ENCODE measurements at places on chromosomes 7 and 10. TPM values are rescaled to one million over a fixed set of nuclear protein-coding genes. Genes with fewer than 3 reads are reported as not detected.

Gene ATRNL1
- total RNA-seq, result not detected

Gene PVRIG
- total RNA-seq, result 0.80 TPM

Gene MYL7
- not detected for total RNA-seq

Gene HOXA4
- 8.1 TPM for total RNA-seq

Gene EIF3B
- 207 TPM for total RNA-seq

Gene PRSS37
- not detected for total RNA-seq

Gene C10orf143
- total RNA-seq, result 0.44 TPM

DNA sequence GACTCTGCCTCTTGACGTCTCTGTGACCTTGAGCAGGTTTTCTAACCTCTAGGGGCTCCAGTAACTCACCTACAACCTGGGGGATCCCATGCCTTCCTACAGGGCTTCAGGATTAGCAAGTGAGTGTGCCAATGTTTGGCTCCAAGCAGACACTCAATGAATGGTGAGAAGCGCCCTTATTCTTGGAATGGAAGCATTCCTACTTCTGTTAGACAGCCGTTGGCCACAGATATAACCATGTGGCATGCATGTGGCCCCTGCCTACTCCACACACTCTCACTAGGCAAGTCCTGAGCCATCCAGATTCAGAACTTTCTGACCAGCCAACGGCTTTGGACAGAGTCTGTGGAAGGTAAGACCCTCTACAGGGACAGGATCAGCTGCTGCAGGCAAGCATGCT is 108.9 kb upstream of the LYZL2 start:
- DNase-seq, result no peak

DNA sequence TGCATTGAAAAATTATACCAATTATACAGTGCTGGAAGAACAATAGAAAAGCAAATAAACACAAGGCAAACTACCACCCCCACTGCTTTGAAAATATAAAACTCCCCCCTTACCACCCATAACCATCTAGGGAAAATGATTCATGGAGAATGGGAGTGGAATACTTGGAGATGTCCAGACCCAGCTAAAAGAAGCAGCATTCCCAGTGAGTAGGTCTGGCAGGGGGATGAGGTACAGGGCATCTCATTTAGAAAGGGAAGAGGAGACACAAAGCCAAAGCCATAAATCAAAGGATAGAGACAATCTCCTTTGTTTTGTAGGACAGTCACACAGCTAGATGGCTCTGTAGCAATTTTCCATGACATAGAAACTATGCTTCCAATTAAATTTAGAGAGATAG is 36.0 kb upstream of the DGKI start:
- peak; percentile 10 for DNase-seq

DNA sequence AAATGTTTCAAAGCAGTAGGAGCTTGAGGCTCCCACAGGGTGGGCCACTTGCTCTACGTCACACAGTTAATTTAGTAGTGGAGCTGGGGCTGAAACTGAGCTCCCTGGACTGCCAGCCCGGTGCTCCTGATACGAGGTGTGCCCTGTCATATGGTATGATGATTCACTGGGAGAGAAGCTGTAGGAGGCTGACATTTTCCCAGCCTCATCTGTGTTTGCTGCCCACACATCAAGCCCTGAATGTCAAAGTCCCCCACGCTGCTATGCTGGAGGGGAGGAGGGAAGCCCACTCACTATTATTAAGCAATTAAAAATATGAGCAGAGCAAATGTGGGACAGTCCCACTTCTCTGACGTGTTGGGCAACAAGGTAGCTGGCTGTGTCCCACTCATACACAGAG is 81.2 kb upstream of the SORCS3 start:
- no peak for DNase-seq

- no peak for DNase-seq
These were observed 29.8 kb upstream of the EBLN1 start for GRCh38 chr10:22247636-22248035.

DNA sequence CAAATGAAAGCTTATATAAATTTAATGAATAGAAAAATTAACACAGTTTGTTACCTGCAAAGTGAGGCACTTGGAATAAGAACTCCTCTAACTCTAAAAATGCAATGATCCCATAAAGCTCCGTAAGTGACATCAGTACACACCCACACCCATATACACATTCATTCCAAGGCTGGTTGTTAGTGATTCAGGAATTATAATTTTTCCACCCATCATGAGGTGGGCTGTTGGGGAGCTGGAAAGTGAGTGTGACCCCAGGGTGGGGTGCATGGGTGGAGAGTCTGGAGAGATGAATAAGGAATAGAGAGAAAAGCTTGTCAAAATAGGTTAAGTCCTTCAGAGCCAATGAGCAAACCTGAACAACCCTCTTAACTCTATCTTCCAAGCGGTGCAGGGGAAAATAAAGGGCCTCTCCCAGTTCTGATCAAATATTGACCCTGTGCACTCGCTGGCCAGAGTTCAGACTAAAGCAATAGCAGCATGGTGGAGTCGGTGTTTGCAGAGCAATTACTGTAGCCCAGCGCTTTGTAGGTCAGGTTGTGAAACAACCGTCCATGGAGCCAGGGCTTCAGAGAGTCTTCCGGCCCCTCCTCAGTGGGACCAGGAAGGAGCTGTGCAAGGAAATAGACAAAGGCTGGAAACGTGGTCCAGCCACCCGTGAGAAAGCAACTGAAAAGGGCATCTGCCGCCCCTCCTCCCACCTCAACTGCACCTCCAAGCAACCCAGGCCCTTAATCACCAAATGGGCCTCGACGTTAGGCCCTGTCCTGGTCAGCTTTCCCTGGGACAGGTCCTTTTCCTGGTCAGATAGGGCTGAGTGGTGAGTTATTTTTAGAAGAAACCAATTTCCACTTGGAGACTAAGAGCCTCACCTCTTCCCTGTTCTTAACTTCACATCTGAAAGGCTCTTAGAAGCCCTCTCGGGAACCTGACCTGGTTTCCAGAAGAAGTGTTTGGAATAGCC is 61.2 kb downstream of the SH3PXD2A start:
- DNase-seq, result no peak

DNA sequence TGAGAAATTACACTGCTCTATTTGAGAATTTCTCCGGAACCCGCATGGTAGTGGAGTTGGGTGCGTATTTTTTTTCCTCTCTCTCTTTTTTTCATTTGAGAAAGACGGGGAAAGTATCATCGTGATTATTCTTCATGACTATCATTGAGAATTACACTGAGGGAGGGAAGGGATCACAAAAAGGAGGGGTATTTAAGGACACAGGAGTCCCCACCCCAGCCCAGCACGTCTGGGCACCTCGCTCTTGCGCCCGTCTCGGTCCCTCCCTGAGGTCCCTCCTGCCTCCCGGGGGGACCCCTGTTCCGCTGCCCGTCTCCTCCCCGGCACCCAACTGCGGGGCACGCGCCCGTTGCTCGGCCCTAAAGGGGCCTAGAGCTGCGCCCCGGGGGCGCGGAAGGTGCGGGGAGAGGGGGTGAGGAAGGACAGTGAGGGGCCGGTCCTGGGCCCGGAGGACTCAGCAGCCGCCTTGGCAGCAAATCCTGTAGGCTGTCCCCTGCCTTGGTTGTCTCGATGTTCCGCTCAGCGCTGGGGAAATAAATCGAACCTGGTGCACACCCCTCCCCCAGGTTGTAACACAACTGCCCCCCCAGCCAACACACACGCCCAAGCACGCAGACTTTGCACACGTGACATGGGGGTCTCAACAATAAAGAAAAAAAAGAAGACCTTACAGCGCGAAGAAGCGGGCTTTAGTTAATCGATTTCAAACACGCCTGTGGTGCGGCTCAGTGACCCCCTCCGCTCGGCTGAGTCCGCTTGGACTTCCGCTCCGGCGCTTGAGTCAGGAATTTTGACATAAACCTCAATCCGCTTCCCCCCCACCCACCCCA is 18.6 kb upstream of the GATA3 start:
- DNase-seq, result no peak

GRCh38 chr7:95198863-95199262 is 125.5 kb downstream of the PON1 start:
- no peak for DNase-seq

GRCh38 chr7:17552952-17553351 is 254.5 kb downstream of the AHR start:
- DNase-seq, result no peak

DNA sequence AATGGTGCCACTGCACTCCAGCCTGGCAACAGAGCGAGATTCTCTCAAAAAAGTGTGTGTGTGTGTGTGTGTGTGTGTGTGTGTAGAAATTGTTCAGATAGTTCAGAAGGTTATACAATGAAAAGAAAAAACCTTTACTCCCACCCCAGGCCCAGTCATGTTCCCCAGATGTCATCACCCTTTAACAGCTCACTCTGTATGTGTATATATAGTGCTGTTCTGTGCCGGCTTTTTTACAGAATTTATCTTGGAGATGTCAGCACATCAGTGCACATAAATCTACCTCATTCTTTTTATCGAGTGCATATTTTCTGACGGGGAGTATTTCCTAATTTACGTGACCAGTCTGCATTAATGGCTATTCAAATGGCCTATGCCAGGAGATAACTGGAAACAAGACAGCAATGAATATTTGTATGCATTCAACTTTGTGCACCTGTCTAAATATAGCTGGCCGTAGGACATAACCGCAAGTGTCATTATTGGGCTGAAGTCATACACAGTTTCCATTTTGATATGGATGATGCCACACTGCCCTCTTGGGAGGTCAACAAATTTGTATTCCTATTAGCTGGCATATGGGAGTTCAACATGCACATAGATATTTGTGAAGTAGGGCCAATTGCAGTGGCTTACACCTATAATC is 11.7 kb downstream of the NIPSNAP2 start:
- no peak for DNase-seq

DNA sequence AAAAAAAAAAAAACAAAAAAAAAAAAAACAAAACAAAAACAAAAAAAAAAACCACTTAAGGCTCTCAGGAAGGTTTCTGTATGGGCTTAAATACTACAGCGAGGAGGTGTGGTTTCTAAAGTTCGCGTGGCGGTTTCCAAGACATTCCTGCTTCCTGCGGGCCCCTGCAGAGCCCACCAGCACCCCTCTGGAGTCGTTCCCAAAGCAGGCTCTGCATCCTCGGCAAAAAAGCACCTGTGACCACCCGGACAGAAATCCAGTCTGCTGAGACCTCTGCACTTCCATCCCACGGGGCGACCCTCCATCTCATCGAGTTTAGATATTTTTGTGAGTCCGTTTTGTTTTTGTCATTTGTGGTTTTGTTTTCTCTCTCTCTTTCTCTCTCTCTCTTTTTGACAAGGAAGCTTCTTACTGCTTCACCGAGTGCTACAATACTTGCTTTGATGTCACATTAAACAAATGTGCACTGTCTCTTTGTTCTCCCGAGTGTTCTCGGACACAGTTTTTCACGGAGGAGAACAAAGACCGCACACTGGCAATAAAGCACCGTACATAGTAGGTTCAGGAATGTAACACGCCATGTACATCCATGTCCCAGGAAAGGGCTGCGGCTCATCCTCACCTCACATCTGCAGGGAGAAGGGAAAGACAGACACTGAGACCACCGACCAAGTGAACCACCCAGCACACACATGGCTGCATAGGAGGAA is 21.5 kb downstream of the PDGFA start:
- DNase-seq, result no peak

GRCh38 chr7:25396668-25397067 is 168.4 kb upstream of the NPVF start:
- DNase-seq, result no peak

DNA sequence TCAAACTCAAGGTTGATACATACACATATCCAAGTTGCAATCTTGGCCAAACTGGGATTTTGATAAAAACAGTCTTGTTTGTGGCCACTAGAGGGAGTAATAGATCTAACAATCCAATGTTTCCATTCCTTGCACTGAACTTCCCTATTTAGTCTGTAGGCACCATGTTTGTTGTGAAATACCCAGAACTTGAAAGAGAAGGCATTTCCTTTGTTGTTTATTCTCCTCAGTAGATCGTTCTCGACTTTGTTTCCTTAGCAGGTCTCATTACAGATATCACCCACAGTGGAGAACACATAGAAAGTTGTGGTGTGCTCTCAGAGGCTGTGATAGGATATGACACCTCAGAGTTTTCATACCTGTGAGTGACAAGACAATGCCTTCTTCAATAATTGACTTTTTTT is 70.3 kb upstream of the MXI1 start:
- peak; percentile 74 for DNase-seq

DNA sequence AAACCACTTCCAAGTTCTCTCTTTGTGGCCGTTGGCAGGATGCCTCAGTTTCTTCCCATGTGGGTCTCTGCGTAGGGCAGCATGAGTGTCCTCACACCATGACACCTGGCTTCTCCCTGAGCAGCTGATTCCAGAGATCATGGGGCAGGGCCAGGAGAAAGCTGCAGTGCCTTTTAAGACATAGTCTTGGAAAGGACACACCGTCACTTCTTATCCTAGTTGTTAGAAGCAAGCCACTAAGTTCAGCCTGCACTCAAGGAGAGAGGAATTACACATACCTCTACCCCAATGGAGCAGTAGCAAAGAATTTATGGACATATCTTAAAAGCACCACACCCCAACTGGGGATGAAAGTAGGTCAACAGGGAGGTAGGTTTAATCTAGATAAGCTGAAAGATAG is 16.4 kb downstream of the NODAL start:
- no peak for DNase-seq

GRCh38 chr10:46235705-46236545 is 50.9 kb upstream of the ANTXRL start:
- DNase-seq, result no peak

DNA sequence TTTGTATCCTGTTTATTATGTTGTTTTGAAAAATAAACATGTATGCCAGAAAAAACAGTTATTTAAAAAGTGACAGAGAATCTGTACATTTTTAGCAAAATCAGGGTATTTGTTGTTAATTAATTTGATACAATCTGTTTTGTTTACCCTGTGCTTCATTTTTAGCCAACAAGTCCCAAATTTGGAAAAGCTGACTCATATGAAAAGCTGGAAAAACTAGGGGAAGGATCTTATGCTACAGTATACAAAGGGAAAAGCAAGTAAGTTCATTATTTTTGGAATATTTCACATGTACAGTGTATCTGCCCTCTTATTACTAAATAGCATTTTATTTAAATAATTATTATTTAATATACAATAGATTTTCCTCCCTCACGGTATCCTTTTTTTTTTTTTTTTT is 151.4 kb downstream of the CDK14 start:
- no peak for DNase-seq

DNA sequence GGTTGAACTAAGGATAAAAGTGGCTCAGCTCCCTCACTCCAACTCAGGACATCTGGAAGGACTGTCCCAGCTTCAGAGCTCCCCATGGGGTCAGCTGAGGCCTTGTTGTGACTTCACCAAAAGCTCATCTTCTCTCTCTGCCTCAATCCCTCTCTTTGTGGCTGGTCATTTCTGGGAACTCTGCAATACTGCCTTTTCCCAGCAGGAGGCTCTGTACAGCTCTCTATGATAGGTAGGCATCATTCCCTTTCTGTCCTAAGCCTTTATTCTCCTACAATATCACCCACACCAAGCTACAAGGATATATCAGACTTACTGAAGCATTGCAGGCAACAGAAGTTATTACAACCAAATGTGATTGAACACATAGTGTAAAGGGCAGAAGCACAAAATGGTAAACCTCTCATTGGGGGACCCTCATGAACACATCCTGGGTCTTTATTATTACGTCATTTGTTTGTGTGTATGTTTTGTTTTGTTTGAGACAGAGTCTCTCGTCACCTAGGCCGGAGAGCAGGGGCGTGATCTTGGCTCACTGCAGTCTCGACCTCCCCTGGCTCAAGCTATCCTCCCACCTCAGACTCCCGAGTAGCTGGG is 36.7 kb upstream of the PRPS1L1 start:
- DNase-seq, result peak; percentile 6

GRCh38 chr7:99120501-99120900 is 23.4 kb downstream of the SMURF1 start:
- DNase-seq, result no peak
